GOT3 (cell line): ENCODE measurements at places on chromosomes 7 and 10.

DNA sequence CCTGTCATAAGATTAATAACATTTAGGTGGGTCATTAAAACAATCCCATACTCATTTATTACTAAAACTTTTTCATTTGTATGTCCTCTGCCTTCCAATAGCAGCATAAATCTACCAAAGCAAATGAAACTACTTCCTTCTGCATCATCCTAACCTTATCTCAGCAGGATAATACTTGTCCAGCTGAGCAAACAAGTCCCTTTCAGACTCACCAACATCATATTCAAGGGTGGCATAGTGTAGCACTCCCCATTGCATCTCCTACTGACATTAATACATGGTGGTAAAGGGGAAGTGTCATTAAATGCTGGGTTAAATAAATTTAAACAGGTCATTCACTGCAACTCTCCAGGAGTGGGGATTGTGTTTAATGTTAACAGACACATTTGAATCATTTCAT lies 3.4 kb upstream of the MINDY3 start:
- DNase-seq, result no peak

GRCh38 chr10:77456414-77456813 lies 181.2 kb downstream of the KCNMA1 start:
- no peak for DNase-seq

GRCh38 chr7:66355756-66356155 lies 150.6 kb downstream of the TPST1 start:
- no peak for DNase-seq

- no peak for DNase-seq
These were observed 92.9 kb upstream of the SH2B2 start for GRCh38 chr7:102193806-102194205.

DNA sequence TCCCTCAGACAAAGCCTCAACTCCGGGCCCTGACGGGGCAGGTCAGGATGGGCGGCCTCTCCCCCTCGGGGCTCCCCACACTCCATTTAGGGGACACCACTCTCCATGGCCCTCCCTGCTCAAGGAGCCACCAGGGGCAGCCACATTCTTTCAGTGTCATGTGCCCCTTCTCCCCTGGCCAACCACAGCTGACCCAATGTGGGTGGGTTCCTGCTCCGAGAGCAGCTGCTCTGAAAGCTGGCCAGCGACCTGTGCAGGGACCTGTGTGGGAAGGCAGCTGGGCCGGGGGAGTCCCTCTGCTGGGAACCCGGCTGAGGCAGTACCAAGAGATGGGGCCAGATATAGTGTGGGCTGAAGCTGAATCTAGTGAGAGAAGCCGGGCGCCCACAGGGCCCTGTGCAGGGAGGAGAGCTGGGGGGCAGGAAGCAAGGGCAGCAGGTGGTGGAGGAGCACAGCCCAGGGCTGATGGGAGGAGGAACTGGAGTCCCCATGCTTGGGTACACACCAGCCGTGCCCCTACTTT lies 40.6 kb upstream of the NPFFR1 start:
- DNase-seq, result no peak

DNA sequence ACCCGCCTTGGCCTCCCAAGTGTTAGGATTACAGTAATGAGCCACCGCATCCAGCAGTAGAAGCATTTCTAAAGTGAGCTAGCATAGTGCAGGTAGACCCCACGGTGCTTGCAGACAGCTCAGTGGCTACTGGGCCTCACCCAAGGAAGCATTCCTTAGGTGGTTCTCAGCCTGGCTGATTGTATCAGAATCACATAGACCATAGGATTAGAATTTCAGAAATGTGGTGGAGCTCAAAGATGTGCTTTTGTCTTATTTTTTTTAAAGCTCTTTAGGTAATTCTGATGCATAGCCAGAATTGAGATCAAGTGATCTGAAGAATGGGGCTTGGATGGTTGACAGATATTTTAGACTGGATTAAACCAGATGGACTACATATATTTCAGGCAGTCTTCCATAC lies 10.9 kb downstream of the ANLN start:
- no peak for DNase-seq

DNA sequence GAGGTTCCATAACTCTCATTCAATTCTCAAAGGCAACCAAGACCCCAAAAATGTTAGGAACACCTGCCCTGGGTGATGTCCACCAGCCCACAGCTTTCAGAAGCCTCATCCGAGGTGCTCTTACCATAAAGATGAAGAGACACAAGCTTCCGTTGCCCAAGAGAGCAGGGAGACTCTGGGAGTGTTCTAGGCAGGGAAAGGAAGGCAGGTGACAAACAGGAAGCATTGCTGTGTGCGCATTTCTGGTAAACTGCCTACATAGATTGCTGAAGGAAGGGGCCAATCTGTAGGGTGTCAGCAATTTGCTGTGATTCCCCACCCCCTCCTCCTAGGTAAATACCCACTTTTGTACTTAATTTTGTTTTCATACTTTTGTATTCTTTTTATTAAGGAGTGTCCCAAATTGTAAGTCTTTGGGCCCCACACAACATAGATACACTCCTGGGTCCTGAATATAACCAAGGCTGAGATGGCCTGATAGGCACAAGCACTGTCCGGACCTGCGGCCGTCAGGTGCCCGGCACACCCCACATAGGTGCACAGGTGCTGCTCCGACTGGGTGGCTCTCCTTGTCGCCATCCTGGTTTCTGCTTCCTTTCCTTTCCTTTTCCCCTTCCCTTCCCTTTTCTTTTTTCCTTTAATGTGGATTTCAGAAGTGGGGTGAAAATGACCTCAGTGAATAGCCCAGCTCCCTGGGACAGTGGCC lies 51.4 kb upstream of the SMNDC1 start:
- no peak for DNase-seq

DNA sequence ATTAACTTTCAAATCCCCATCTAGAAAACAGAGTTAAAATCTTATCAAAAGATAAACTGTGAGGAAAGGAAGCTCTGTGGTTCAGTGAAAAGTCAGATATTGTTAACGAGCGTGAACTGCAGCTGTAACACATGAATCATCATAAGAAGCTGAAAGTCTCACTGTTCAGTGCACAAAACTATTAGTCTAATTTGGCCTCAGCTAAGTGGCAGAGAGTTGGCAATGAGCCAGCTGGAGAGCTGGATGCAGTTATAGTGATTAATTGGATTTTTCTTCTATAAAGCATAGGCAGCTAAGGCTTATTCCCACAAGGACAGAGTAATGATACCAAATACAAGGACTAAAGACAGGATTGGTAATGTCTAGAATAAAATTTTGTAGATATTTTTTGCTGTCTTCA lies 101.1 kb upstream of the ABCB5 start:
- DNase-seq, result no peak

GRCh38 chr7:47901542-47901941 lies 46.7 kb downstream of the PKD1L1 start:
- DNase-seq, result no peak

GRCh38 chr7:98054585-98054984 lies 52.1 kb upstream of the LMTK2 start:
- DNase-seq, result no peak

DNA sequence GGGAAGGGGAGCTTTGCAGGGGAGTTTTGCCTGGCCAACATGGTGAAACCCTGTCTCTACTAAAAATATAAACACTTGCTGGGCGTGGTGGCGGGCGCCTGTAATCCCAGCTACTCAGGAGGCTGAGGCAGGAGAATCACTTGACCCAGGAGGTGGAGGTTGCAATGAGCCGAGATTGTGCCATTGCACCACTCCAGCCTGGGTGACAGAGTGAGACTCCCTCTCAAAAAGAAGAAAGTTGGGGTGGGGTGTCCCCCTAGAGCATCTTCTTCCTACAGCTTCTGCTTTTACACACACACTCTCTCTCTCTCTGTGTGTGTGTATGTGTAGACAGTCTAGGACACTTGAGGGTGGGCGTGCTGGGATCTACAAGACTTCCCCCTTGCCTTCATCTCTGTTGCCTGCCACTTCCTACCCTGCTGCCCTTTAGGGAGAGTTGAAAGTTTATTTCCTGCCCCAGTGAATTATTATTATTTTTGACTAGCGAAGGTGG lies 21.7 kb downstream of the PLAU start:
- no peak for DNase-seq

DNA sequence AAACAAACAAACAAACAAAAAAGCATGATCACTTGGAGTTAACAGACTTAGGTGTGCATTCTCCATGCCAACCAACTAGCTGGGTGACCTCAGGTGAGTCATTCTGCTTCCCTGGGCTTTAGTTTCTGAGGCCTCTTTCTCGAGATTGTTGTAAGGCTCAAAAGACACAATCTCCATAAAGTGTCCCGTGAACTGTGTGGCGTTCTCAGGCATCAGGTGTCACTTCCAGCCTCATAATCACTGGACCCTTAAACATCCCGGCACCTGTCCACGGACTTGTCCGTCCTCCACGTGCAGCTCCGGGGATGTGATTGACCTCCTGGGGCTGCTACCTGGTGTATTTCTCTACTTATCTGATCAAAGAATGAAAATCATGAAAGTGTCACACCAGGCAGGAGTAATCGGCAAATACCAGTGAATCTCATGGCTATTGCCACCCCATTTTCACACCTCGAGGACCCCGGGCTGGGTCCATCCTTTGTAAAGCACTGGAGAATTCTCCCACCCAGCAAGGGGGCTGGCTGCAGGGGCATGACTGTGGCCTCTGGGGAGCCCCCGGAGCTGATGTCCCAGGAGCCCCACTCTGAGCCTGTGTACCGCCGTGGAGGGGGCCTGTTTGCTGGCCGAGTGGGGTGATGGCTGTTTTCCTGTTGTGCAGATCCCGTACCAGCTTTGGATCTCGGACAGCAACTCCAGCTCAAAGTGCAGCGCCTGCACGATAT lies 189.8 kb upstream of the SH2B2 start:
- DNase-seq, result no peak

DNA sequence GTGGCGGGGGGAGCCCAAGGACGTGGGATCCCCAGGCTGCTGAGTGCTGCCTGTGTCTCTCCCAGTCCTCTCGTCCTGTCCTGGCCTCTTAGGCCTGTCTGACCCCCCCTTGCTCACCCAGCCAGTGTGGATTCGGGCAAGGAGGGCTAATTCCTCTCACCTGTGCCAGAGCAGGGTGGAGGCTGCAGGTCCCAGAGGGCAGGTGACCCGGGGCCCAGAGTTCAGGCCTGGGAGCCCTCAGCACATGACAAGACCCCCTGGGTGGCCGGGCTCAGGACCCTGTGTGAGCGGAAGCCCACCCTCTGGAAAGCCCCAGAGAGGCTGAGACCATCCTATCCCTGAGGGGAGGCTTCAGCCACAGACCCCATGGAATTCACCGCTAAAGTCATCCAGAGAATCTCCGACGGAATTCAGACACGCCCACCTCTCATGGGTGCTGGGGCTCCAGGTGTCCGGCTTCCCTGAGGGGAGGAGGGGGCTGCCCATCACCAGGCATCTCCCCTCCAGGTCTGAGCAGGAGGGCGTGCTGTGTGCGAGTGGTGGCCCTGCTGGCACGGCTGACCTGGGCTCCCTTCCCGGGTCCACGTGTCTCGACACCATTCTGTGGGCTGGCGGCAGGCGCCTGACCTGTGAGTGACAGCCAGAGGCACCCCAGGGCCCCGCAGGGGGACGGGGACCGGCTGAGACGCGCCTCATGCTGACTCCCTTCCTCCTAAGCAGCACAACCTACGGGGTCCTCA lies 5.0 kb downstream of the KNDC1 start:
- DNase-seq, result no peak

DNA sequence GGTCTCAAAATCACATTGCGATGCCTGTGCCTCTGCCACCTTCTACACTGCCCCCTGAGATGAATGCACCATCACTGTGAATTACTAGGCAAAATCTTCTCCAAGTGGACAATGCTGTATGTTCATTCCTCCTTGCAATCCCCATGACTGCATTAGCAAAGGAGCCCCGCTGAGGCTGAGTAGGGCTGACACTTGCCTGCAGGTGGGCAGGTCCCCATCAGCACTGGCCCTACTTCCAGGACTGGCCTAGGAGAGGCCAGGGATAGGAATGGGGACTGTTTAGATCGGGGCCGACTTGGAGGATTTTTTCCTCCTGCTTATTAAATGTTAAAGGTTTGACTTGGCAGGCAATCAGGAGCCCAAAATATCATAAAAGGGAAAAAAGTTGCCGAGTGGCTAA lies 127.0 kb upstream of the TCF7L2 start:
- DNase-seq, result no peak

- no peak for DNase-seq
These were observed 382.4 kb downstream of the BBS9 start for GRCh38 chr7:33511778-33512177.

DNA sequence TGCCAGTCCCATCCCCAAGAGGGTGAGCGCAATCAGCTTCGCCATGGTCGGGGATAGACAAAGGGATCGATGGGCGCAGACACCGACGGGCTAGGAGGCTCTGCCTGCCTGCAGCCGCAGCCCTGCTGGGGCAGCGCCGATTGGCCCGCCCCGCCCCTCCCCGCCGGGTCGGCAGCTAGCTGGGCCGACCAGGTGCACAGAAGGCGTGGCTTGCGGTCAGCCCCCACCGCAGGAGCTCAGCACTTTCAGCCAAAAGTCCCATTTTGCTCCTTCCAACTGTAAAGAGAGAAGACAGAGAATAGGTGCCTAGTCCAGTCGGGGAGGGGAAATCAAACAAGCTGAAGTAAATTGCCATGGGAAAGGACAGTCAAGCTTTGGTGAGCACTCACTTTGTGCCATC lies at the start of gene PON1:
Gene PON1, minus strand, starts transcription at position 102 of the 400 bp plus-strand sequence. Its CDS starts 57 bp downstream, at position 45.
- no peak for DNase-seq

GRCh38 chr10:16436367-16436757 lies 448 bp upstream of the PTER start:
- DNase-seq, result no peak

- no peak for DNase-seq
These were observed 479.0 kb downstream of the GATA3 start for GRCh38 chr10:8533462-8533861.

DNA sequence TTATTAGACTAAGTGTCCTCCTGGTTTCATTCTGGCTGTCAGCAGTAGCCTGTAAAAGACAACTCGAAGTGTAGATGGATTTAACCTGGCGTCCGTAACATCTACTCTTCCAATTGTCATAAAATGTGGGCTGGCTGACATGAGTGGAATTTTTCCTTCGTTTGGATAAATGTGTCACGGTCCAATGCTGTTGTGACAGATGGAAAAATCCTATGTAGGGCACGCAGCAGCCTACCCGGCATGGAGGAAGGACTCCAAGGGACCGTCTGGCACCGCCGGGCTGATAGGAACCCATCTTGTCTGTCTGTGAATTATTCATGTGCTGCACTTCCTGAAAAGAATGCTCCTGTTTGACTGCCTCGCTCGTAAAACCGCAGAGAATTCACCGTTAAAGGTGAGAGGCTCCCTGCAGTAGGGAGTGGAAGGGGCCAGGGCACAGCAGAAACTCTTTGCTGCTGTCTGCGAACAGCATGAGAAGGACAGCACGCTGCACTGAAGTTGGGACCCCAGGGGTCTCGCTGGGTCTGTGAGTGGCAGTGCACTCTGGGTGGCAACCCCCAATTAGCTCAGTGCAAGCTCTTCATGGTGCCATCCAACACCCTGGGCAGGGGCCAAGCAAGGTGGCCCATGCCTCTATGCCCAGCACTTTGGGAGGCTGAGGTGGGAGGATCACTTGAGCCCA lies 1.6 kb upstream of the ORAI2 start:
- DNase-seq, result no peak

GRCh38 chr7:46725838-46726237 lies 804.8 kb upstream of the IGFBP3 start:
- DNase-seq, result no peak
